ENCODE measurements at places on chromosomes 2 and 18. TPM values are rescaled to one million over a fixed set of nuclear protein-coding genes. Genes with fewer than 3 reads are reported as not detected.

Gene CELF4
- not detected for total RNA-seq

Gene ANKRD29
- 10.3 TPM for total RNA-seq

Gene ERMN
- total RNA-seq: not detected

Gene MZT2B
- total RNA-seq: 203 TPM

Gene ALK
- total RNA-seq: not detected

Gene KCNJ13
- total RNA-seq: not detected

Gene DSG2
- total RNA-seq: 12.7 TPM

Gene MTX2
- 34.8 TPM for total RNA-seq

Gene CABLES1
- 1.1 TPM for total RNA-seq

Gene GAL3ST2
- total RNA-seq: 1.7 TPM

Gene TMEM247
- not detected for total RNA-seq

Gene PFN4
- total RNA-seq: not detected

Gene RIT2
- not detected for total RNA-seq

Gene GEN1
- total RNA-seq: 49.4 TPM

Gene FSHR
- total RNA-seq: not detected

Gene POMC
- total RNA-seq: not detected

Gene FBLN7
- not detected for total RNA-seq

Gene PPP4R1
- total RNA-seq: 45.1 TPM

Gene NPHP1
- 2.5 TPM for total RNA-seq

Gene SERPINB3
- not detected for total RNA-seq

Gene BUB1
- total RNA-seq: 87.3 TPM

Gene KLHL41
- not detected for total RNA-seq

Gene BCL11A
- not detected for total RNA-seq

Gene SPP2
- total RNA-seq: not detected

Gene GNAL
- total RNA-seq: 2.7 TPM

Gene ITPRIPL1
- 4.7 TPM for total RNA-seq

Gene CDH20
- total RNA-seq: not detected

Gene NEUROD1
- not detected for total RNA-seq

Gene CHRND
- total RNA-seq: not detected

Gene CCDC68
- total RNA-seq: 1.5 TPM

Gene SRD5A2
- not detected for total RNA-seq

Gene COL5A2
- 488 TPM for total RNA-seq

Gene RDH14
- 34.6 TPM for total RNA-seq

Gene FNDC4
- total RNA-seq: not detected

Gene DYNC2LI1
- total RNA-seq: 22.5 TPM

Gene FKBP1B
- not detected for total RNA-seq

All from MG63 (cell line).